ENCODE measurements at places on chromosomes 3 and 15.

GRCh38 chr3:129978123-129978522, 3.6 kb downstream of the TRH start:
- DNase-seq = no peak

- DNase-seq = no peak
Observed at GRCh38 chr3:195559723-195560409, 16.7 kb upstream of the PPP1R2 start.

DNA sequence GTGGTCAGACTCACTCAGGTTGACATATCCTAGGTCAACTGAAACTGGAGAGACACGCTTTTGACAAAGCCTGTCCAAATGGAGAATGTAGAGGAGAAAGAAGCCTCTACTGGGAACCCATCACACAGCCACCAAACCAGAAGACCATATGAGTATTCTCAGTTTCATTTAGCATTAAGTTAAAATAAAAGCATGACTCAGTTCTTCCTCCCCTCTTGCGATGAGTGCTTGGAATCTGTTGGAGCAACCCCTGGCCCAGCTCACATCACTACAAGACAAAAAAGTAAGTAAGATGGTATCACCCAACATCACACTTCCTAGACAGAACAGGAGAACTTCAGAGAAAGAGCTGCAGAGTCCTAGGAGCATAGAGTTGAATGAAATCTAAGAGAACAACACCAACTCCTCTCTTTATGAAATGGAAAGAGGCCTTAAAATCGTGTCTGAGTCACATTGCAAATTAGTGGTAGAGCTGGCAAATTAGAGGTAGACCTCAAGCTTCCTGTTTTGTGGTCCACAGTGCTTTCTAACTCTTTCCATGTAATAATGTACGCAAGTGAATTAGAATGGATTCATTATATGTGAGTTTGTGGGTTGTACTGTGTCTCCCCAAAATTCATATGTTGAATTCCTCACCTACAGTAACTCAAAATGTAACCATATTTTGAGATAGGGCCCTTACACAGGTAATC, 51.2 kb downstream of the FGF12 start:
- peak; percentile 69 for DNase-seq

DNA sequence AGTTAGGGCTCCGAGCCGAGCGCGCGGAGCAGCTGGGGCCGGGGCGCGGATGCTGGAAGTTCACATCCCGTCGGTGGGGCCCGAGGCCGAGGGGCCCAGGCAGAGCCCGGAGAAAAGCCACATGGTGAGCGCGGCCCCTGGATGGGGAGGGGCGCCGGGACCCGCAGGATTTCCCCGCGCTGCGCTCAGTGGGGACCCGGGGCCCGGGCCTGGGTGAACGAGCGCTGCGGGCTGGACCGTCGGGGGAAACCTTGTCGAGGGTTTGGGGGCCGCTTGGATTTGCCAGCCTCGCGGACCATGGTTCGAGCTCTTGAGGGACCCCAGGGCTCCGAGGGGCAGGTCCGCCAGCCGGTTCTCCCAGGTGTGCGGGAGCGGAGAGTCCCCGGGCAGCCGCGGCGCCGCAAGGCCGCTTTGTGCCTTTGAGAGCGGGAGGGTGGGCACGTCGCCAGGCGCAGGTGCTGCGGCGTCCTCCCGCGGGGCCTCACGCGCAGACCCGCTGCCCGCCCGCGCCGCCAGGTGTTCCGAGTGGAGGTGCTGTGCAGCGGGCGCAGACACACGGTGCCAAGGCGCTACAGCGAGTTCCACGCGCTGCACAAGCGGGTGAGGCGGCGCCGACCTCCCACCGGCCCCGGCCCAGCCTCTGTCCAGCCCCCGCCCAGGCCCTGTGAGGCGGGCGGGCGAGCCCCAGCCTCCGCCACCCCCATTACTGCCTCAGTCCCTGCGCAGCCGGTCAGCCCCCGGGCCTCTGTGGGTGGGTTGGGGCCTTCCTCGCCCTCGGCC, at the start of gene SNX22:
Gene SNX22 (plus strand): TSS at position 5 of the 780 bp plus-strand sequence. CDS start 45 bp downstream, at position 50.
- DNase-seq = peak; percentile 26

GRCh38 chr15:62931650-62932049, 110.9 kb upstream of the TPM1 start:
- no peak for DNase-seq

DNA sequence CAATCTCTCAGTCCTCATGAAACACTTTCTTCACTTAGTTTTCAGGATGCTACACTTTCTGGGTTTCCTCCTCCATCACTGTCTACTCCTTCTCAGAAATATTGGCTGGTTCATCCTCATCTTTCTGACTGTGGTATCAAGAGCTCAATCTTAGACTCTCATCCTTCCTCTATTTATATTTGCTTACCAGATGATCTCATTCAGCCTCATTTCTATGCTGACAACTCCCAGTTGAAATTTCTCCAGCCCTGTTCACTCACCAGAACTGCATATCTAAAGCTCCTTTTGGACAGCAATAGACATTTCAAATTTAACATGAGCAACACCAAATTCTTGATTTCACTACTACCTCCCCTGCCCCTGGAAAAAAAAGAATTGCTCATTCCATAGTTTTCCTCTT, 48.0 kb upstream of the FBN1 start:
- DNase-seq = no peak

- DNase-seq = no peak
Observed at GRCh38 chr3:184145111-184145524, 10.0 kb downstream of the EIF2B5 start.

DNA sequence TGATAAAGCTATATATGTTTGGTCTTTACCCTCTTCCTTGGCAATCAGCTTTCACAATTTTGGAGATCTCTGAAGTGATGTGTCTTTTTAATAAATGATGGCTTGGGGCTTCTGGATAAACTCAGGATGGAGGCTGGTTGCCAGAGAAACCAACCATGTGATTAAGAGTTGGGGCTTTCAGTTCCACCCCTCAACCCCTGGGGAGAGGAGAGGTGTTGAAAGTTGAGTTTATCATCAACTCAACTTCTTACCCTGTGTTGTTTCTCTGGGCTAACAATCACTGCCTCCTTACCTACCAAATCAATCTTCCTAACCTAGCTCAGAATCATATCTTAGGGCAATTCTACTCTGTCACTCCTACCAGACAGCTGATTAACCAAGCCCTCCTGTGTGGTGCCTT, 735.8 kb downstream of the ZPLD1 start:
- no peak for DNase-seq

DNA sequence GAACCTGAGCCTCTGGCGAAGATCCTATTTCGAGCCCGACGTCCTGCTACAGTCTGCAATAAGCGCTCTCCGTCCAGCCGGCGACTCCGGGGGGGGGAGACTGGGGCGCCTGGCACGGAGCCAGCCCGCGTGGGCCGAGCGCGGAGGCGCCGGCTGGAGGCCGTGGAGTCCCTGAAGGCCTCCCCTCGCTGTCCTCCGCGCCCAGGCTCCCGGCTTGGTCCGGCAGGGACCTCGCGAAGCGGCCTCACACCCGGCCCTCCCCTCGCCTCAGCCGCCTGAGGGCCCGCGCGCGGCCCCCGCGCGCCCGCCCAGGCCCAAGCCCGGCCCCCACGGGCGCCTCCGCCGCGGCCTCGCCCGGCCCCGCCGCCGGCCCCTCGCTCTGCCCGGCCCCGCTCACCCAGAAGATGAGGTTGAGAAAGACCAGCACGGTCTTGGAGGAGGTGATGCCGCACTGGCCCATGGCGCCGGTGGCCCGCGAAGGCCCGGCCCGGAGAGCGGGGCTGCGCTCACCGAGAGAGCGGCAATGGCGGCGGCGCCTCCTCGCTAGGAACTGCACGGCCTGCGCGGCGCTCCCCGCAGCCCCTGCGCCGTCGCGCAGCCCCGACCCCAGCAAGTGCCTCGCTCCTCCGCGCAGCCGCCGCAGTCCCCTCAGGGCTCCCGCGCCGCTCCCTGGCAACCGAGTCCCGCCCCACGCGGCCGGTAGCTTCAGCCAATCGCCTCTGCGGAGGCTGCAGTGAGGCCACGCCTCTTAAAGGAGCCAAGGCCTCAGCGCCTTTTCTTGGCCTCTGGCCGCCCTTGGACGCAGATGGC, at the start of gene TSPAN3:
Gene TSPAN3 (minus strand): TSS at position 615 of the 810 bp plus-strand sequence. CDS start 155 bp downstream, at position 460.
- DNase-seq = peak; percentile 88

GRCh38 chr3:31053299-31053698, 158.8 kb upstream of the GADL1 start:
- DNase-seq = no peak

- no peak for DNase-seq
Observed at GRCh38 chr3:60759439-60759838, 491.8 kb downstream of the FHIT start.

DNA sequence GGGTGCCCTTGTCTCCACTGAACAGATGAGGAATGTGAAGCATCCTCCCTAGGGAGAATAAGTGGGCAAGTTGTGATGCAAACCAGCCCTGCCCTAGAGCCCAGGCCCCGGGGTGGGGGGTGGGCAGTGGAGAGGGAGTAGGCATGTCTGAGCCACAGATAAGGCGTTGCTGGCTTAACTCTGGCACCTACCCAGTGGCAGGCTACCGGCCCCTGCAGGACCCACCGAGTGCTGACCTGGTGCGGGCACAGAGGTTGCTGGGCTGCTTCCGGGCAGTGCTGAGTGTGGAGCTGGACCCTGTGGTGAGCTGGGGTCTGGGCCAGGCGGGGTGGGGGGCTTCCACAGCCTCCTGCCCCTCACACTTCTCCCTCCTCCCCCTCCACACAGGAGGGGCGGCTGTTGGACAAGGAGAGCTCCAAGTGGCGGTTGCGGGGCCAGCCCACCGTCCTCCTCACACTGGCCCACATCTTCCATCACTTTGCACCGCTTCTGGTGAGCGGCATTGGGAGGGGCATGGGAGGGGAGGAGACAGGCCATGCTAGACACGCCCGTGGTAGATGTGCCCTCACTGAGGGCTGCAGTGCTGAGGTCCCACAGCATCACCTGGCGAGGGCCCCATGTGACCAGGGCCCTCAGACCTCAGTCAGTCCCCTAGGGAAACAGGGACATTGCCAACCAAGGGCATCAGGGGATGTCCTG, 10.1 kb downstream of the RNF123 start:
- DNase-seq = no peak

DNA sequence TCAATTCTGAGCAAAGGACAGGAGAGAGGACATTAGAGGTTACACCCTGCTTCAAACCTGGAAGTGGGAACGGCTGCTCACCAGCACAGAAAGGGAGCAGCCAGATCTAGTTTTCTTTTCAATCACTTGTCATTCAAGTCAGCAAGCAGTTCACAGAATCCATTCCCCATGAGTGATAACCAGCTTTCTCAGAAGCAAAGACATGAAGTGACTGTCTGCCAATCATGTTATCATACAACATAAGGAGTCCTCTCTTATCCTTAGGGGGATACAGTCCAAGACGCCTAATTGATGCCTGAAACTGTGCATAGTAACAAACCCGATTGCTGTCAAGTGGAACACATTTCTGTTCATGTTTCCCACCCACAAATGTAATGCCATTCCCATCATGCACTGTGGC, 54.7 kb downstream of the FAM98B start:
- no peak for DNase-seq

GRCh38 chr3:156673732-156674045, 701 bp upstream of the TIPARP start:
- DNase-seq = no peak

DNA sequence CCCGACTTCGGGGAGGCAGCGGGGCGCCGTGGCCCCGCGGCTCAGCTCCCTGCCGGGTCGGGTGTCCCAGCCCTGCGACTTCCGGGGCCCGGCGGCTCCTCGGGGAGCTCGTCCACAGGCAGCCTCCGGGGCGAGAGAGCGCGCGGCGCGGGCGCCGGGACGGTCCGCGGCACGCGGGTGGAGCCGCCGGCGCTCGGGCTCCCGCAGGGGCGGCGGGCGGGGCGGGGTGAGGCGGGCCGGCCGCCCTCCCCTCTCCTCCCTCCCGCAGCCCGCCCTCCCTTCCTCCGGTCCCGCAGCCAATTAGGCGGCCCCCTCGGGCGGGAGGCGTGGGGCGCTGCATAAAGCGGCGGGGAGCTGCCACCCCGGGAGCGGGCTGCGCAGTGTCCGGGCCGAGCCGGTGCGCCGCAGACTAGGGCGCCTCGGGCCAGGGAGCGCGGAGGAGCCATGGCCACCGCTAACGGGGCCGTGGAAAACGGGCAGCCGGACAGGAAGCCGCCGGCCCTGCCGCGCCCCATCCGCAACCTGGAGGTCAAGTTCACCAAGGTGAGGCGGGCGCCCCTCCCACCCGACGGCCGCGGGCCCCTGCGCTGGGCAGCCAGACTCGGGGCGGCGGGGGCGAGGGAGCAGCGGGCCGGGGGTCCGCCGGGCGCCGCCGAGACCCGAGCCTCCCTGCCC, at the start of gene ALDH1A3:
Gene ALDH1A3 (plus strand): TSS at position 368 of the 675 bp plus-strand sequence. CDS start 77 bp downstream, at position 445.
- no peak for DNase-seq

DNA sequence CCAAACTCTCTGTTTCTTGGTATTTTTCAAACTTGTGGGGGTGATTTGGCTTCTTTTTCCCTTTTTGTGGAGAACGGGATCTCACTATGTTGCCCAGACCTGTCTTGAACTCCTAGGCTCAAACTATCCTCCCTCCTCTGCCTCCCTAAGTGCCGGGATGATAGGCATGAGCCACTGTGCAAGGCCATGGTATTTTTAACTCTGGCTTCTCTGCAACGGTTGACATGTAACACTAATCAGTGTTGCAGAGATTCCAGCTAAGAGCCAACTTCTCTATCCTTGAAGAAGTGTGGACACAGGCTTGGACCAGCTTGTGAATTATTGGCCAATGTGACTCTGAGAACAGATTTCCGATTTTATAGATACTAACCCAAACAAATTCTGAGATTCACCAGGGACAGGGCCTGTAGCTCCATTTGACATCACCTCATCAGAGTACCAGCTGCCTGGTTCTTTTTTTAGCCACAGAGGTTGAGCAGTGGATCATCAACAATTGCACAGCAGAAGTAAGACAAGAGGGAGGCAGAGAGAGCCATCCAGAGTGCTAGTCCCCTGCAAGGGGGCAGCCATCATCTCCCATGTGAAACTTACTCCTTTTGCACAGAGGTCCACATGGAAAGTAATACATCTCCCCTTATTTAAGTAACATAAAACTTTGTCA, 98.1 kb upstream of the SYNPR start:
- DNase-seq = no peak

DNA sequence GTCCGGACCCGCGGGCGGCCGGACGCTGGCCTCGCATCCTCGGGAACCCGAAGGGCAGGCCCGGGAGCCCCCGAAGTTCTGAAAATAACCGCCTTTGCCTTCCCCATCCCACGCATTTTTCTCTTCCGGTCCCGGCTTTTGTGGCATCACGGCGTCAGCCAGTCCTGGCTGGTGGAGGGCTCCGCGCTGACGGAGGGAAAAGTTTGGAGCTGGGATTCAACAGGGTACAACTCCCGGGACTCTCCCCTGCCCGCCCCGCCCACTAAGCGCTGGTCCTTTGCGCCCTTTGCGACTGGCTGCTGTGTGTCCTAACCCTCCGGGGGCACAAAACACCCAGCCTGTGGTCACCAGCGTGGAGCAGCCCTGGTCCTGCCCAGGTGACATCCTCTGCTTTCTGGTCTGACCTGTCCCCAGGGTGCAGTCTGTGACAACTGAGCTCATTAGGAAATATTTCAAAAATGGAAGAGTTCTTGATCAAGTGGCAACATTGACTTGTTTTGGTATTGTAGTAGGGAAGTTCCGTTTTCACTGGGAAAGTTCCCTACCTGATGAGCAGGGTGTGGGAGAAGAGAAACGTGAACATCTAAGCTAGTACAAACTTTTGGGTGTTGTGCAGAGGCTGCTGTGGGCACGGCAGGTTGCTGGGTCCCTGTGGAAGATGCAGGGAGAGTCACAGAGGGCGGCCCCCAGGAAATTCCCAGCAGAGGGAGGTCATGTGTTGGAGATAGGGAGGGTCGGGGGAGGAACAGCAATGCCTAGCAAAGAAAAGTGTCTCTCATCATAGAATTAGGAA, 775 bp downstream of the ARNT2 start:
- no peak for DNase-seq

Measured in T-helper 2 cell (primary cell).